CD8-positive, alpha-beta memory T cell (primary cell): ENCODE measurements at places on chromosomes 7 and 10.

- DNase-seq = no peak
Measured at GRCh38 chr10:28676326-28676967, 874 bp upstream of the BAMBI start.

DNA sequence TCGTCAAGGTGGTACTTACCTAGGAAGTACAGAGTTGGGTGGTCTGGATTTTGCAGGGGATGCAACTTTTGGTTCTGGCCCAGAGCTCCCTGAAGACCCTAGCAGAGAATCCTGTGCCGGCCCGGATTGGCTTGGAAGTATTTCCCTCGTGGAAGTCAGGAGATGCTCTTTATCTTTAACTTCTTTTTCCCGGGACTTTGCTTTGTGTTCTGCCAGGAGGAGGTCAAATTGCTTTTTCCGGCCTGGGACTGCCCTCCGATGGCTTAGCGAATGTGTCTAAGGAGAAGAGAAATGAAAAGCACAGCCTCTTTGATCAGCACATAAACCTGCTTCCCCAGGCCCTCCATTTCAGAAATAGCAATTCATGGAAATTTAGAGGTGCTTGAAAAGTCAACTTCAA is 57.0 kb upstream of the EFCAB10 start:
- no peak for DNase-seq

DNA sequence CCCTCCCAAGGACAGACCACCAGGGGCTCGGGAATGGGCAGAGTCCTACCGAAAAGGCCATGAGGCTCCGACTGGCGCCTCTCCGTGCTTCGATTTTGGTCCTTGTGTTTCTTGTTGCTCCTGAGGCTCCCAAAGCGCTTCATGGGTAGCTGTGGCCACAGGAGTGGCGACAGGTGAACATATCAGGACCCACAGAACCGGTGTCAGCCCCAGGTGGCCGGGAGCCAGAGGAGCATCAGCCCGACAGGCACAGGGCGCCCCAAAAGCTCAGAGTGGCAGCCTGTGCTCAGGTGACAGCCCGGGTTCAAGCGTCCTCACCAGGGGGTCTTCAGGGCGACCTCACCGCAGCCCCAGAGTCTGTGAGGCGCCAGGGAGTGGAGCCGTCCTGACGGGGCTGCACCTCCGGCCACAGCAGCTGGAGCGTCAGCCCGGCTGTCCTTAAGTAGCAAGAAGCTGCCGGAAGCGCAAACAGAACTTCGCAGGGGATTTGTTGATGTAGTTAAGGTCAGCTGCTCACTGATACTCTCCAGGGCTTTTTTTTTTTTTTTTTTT is 141.0 kb downstream of the PRKAG2 start:
- DNase-seq = no peak

DNA sequence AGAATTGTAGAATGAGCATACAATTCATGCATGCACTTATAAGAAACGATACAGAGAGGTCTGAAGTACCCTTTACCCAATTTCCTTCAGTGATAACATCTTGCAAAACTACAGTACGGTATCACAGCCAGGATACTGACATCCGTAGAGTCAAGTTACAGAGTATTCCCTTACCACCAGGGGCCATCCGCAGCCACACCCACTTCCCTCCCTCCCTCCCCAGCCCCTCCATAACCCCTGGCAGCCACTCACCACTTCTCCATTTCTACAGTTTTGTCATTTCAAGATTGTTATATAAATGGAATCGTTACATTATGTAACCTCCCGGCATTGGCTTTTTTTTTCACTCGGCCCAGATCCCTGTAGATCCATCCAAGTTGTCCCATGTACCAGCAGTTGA is 113.6 kb upstream of the RET start:
- no peak for DNase-seq

DNA sequence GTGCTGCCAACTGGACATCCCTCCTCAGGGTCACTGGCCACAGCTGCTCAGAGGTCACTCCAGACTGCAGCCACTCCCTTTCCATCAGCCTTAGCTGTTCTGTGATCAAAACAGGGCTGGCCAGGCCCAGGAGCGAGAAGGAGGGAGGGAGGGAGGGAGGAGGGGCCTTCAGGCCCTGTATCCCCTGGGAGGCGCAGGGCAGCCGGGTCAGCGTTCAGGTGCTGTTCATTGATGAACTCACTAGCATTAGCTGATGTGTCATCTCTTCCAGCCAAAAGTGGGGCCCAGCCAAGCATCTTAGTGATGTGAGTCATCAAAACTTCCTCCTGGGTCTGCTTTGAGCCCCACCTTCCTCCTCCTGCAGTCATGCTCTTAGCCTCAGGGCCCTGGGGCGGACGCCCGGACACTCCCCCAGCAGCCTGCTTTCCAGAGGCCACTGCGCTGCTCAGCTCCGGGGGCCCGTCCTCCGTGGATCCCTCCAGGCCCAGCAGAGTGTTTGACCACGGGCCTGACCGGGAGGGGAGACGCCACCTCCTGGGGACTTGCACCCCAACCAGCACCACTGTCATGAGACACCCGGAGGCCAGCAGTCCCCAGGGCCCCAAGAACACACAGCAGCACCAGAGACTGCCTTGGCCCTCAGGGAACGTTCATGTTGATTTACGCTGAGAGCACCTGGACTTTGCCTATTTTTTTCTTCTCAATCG is 149.2 kb downstream of the PRKAG2 start:
- no peak for DNase-seq
